ENCODE measurements at places on chromosomes 1 and 21.

GRCh38 chr1:156114101-156114918 lies at the start of gene LMNA:
TSS of gene LMNA (plus strand) at chr1:156114711. CDS start at chr1:156114919, 208 bp downstream.
- peak; percentile 94 for DNase-seq

DNA sequence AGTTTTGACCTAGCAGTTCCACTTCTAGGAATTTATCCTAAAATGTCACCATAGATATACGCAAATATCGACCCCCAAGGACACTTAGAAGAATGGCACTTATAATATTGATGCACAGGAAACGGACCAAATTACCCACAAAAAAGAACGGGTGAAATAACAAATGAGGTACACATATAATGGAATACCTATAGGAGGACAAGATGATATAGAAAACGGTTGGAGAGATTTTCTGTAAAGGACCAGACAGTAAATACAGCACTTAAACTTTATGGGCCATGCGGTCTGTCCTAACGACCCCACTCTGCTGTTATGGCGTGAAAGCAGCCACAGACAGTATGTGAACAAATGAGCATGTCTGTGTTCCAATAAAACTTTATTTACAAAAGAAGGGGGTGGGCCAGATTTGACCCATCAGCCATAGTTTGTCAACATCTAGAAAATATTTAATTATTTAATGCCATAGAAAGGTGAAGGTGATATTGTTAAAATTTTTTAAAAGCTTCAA lies 2.4 kb downstream of the TMPRSS3 start:
- DNase-seq: no peak

DNA sequence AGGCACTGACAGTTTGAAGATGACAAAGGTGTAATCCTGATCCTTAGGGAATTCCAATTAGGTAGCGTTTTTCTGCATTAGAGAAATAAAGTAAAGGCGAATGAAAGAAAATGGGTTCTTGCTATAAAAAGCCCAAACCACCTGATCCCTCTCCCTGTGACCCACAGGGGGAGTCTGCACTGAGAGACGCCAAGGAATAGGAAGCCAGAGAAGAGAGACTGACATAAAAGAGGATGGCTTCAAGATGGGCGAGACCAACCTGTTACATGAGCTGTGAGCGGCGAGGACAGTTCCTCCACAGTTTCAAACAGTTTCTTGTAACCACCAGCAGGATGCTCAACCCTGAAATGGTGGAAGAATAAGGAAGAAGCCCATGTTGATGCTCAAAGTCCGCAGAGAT lies 1.4 kb downstream of the RPE65 start:
- no peak for DNase-seq

DNA sequence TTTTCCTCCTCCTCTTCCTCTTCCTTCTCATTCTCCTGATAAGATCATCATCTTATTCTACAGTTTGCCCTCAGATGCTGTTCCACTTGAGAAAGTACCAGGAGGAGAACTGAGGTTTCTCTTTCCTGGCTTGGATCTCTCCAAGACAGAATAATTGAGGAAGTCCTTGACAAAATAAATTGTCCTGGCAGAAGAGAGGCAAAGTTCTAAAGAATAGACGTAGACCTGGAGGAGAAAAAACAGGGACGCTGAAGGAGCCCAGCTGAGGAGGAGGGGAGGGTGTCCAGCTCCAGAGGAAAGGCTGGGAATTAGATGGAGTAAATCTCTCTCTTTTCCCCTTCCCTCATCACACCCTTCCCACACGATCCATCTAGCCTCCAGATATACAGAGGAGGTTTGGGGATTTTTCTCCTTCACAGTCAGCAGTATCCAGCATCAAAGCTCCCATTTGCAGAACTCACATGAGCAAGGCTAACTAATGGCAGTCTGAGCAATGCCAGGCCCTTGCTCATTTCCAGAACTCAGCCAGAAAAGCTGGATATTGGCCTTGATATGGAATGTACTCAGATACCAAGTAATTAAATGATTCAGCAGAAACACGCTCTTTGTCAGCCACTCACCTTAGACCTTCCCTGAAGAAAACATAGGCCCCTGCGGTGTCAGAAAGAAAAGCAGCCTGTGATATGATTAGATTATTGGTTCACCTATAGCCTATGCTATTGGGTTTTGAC lies 5.1 kb upstream of the GNG12 start:
- DNase-seq: no peak

DNA sequence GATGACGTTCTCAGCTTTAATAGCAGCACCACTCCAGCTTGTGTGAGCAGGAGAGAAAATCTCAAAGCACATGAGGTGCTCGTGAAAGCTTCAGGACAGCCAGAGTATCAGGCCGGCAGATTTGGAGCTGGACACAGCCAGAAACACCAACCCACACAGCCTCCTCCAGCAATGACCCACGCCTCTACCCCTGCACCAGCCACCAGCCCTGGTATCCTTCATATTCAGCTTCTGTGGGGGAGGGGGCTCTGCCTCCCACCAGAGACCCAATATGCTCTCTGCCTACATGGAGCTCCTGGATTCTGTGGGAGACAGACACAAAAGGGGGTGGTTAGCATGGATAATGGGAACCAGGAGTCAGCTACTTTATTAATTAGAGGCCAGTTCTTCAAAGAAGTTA lies 133.6 kb upstream of the FMN2 start:
- DNase-seq: no peak

DNA sequence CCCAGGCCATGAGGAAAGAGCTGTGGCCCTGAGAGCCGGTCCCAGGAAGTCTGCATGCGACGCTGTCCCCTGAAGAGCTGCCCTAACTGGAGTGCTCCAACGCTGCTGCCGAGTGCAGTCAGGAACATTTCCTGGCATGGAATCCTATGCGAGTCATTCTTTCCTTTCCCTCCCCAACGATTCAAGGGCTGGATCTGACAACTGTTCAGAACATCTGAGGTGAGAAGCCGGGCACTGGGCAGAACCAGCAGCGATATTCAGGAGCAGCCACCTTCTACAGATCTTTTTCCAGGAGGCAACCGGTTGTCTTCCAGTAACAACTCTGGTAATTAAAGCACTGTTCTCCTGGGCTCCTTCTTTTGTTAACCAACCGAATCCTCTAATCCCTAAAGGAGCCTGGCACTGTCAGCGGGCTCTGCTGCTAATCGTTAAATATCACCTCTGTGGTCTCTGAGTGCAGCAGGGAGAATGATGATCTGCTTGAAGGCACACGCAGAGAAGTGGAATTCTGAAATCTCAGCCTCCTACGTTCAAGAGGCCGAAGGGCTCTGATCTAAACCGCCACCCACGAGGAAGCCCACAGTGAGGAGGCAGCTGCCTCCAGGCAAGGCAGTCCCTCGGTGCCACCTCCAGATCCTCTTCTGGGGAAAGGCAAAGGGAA lies 55.8 kb downstream of the SLC45A1 start:
- DNase-seq: no peak

GRCh38 chr1:40663324-40664166 lies 1.9 kb downstream of the RIMS3 start:
- DNase-seq: no peak

GRCh38 chr1:17605582-17606344 lies 66.3 kb downstream of the ARHGEF10L start:
- no peak for DNase-seq

GRCh38 chr1:212515329-212515760 lies 82.6 kb downstream of the NENF start:
- no peak for DNase-seq

DNA sequence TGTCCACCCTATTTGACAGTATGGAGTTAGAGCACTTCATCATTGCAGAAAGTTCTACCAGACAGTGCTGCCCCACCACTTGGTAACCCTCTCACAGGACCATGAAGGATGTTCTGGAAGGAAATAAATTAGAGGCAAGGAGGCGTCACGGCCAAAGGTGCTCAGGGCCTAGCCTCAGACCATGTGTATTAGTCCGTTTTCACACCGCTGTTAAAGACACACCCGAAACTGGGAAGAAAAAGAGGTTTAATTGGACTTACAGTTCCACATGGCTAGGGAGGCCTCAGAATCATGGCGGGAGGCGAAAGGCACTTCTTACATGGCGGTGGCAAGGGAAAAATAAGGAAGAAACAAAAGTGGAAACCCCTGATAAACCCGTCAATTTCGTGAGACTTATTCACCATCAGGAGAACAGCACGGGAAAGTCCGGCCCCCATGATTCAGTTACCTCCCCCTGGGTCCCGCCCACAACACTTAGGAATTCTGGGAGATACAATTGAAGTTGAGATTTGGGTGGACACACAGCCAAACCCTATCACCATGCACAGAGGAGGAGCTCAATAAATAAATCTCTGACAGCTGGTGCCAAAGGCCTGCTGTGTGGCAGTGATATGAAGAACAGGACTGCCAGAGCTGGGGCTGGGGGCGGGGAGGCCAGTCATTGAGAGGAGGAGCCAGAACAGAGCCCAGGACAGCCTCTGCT lies 75.8 kb downstream of the FHAD1 start:
- no peak for DNase-seq

- DNase-seq: no peak
These were observed 5.8 kb downstream of the DCAF8 start for GRCh38 chr1:160256396-160257046.

DNA sequence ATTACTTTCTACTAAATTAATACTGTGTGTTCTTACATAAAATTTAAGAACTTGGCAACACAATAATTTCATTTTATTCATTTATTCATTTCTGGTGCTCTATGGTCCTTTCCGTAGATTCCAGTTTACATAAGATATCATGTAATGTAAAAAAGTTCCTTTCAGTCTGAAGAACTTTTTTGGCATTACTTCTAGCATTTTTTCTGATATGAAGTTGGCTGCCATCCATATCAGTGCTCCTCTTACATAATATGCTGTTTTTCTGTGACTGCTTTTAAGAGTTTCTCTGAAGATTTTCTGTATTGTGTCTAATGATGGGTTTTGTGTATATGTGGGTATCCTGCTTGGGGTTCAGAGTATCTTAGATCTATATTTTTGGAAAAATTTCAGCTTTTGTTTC lies 34.8 kb downstream of the LIN9 start:
- DNase-seq: no peak

DNA sequence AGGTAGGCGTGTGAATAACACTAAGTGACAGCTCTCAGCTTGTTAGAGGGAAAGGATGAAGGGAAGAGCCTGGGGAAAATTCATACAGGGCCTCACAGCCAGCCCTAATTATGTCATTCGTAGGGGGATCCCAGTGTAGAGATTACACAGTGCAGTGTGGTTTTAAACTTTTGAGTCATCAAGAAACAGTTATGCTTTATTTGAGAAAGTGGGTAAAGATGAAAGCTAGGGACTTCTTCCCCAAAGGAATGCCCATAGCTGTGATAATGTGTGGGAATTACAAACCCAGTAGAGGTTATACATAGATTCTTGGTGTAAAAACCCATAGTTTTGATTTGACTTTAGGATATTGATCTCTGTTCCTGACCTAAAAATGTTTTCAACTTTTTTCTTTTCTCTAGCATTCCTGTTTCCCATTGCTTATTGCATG lies 1.9 kb downstream of the TTF2 start:
- peak; percentile 43 for DNase-seq

DNA sequence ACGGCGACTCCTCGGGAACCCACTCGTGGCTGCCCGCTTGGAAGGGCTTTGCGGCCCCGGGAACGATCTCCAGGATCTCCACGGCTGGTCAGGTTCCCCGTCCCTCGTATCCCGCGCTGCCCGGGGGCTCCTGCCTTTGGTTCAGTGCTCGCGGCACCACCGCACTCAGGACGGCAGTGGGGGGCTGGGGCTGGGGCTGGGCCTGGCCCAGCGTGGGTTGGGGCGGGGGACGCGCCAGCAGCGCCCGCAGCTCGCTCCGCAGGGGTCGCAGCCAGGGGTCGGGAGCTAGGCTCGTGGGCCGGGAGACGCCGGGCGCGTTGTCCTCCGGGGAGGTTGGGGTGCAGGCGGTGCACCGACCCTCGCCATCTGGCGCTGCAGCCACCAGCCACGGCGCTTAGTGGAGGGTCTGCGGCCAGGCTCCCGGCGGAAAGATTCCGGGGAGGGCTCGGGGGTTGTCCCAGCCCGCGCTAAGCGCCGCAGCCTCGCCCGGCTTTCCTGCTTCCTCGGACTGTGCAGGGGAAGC lies 8.9 kb downstream of the SIM2 start:
- no peak for DNase-seq

DNA sequence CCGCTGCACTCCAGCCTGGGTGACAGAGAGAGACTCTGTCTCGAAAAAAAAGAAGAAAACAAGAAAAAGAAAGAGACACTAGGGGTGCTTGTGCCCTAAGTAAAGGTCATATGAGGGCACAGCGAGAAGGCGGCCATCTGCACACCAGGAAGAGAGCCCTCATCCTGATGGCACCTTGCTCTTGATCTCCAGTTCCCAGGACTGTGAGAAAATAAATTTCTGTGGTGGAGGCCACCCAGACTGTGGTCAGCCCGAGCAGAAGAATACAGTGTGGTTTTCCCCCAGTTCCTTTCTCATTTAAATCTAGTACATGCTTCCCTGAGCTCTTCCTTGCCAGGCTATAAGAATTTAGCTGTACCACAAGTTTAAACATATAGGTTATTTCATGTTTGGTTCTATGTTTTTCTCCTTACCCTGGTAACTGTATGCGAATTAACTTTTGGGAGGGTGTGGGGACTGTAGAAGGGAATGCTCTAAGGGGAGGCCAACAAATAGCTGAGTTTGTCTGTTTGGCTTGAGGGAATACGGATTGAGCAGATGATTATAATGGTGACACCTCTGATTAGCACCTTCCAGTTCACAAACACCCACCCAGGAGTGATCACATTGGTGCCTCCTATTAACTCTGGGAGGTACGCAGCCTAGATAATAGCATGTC lies 119.6 kb upstream of the ERRFI1 start:
- DNase-seq: no peak

DNA sequence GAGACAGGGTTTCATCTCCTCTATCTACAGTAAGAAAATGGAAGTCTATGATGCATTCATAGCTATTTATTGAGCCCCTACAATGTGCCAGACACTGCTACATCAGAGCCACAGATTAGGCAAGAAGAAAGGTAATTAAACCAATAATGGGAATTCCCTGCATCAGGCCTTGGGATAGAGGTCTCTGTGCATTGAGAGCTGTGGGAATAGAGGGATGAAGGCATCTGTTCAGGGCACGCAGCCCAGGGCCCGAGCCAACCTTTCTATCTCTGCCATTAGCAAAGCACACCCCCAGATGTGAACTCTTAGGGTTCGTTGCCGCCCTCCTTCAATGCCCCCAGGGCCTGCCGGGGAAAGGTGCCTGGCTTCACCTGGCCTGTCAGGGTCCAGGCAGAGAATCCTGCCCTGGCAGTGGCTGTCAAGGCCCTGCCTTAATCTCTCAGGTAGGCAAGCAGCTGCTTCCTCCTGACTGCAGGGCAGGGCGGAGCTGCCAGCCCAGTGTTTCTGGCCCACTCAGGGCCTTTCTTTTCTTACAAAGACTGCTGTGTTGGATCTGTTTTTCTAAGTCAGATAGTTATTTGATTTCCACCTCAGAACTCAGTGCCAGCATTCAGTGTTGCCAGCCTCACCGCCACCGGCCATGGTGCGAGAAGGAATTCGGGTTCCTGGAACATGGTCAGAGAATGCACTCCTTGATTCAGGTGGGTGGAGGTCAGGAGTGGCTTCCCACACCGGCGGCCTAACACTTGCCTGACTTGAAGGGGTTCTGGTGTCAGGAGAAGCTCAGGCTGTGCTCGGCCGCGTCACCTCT lies 76.1 kb downstream of the PGM1 start:
- no peak for DNase-seq

GRCh38 chr1:91546301-91546581 lies 45.6 kb downstream of the CDC7 start:
- no peak for DNase-seq

GRCh38 chr1:160607672-160608032 lies 28.4 kb upstream of the CD84 start:
- DNase-seq: no peak

- no peak for DNase-seq
These were observed 4.7 kb upstream of the PSMB2 start for GRCh38 chr1:35646043-35646442.

GRCh38 chr1:227911376-227911775 lies 36.4 kb downstream of the WNT9A start:
- DNase-seq: no peak
